ENCODE measurements at places on chromosomes 7 and 10.

DNA sequence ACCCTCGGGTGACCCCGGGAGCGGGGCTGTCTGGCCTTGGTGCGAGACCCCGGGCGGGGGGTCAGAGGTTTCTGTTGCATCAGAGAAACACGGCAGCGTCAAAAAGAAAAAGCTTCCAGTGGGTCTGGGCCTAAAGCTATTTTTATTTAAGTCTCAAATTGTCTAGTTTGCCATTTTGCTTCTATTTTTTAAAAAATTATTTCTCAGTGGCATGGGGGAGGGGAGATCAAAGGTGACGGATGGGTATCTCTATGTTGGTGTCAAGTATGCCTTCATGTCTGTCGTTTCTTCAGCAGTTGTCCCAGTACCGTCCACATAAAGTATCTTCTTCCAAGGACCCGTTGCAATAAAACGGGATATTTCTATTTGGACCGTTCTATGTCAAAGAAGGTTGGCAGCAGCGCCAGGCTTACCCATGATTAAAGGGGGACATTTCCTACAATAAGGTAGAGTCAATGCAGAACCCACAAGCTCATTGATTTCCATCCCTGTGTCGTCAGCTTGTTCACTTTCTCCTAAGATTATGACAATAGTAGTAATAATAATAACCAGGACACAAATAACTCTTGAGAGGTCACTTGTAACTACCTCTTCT lies 26.0 kb upstream of the VAX1 start:
- DNase-seq, result no peak

DNA sequence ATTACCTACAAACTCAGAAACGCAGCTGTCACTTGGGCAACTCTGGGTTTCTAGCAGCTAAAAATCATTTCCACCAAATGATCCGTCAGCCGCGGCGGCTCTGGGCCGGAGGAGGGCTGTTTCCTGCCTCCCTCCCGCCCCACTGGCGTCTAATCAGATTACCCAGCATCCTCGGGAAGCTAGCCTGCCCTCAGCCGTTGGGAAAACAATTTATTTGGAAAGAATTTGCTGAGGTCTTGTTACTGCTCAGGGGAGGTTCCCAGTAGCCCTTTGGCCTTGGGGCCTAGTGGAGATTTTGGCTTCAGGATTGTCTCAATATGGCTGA lies 65.0 kb upstream of the ADGRA1 start:
- DNase-seq, result no peak

DNA sequence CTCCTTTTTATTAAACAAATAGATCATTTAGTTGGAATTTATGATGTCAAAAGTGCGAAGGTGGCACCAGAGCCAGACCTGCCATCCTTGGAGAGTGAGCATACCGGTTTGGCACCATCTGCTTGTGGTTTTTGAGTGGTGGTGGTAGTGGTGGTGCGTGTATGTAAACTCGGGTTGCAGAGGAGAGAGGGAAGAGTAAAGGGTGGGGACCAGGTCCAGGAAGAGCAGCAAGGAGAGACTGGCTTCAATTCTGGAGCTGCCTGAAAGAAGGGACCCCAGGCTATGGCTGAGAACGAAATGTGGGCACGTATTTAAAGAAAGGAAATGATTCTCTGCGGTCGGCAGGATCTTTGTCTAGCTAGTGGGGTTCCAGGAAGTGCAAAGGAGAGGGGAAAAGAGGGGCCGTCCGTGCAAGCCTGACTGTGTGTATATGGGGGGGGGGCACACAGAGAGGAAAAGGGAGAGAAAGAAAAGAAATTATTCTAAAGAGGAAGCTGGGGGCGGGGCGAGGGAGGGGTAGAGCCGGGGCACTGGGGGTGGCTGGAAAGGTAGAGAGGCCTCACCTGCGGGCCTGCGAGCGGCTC lies 448 bp upstream of the GOLGA7B start:
- DNase-seq, result no peak

- no peak for DNase-seq
Observed at GRCh38 chr7:155935005-155935557, 122.8 kb upstream of the SHH start.

DNA sequence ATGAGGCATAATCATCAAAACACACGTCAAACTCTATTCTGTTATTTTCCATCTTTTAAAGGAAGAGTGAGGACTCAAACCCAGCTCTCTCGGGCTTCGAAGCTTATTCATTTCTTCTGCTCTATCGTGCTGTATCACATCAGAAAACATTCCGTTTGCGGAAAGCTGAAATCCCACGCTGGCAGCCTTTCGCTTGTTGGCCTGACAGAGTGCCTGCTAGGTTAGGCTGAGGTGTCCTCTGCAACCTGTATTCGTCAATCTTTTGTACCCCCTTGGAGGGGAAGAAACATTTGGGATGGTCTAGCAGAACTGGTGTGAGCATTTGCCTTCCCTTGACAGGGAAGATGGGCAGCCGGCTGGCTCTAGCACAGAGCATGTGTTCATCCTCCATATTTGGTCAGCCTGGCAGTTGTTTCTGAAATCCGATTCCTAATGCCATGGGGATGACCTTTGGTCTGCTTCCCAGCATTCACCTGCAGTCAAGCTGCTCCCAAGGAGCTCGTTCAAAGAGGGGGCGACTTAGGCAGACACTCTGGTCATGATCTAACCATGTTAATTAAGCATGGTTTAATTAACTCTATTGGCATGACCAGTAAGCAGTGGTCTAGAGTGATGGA lies 55.2 kb downstream of the TACC2 start:
- DNase-seq, result no peak

GRCh38 chr7:22127835-22128527 lies 182.3 kb upstream of the CDCA7L start:
- DNase-seq, result no peak

GRCh38 chr7:112202816-112203215 lies 3.4 kb downstream of the DOCK4 start:
- no peak for DNase-seq

GRCh38 chr10:72659694-72660093 lies 32.2 kb upstream of the MCU start:
- no peak for DNase-seq

GRCh38 chr7:28722684-28723083 lies 235.4 kb downstream of the TRIL start:
- no peak for DNase-seq

GRCh38 chr7:70756789-70757188 lies 375.2 kb upstream of the GALNT17 start:
- DNase-seq, result no peak

DNA sequence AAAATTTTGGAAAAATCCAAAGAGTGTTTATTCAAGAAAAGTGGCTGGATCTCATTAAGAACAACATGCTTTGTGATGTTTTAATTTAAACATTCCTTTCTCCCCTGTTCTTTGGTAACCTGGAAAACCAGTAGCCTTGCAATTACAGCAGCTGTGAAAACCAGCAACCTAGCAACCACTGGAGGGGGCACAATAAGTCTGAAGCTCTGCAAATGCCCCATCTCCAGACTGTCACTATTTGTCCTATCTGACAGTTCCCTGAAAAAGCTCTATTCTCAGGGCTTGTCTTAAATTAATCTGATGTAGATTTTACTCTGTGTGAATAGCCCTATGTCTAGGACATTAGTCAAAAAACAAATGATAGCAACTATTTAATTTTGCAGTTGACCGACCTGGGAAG lies 137.6 kb upstream of the THSD7A start:
- DNase-seq, result no peak

DNA sequence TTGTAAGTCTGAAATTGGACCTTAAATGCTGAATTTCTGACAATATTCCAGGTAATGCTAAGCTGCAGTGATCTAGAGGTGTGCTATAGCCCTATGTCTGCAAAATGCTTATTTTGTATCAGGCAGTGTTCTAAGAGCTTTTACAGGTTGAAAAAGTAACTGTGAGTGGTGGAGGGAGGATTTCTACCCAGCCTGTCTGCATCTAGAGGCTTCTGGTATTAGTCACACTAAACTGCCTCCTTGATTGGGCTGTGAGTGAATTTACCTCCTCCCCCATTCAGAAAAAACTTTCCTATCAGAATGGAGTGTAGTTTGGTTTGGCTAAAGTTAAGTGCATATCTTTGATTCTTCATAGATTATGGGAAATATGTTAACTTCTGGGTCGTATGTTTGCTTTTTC lies 56.8 kb downstream of the BBS9 start:
- DNase-seq, result no peak

DNA sequence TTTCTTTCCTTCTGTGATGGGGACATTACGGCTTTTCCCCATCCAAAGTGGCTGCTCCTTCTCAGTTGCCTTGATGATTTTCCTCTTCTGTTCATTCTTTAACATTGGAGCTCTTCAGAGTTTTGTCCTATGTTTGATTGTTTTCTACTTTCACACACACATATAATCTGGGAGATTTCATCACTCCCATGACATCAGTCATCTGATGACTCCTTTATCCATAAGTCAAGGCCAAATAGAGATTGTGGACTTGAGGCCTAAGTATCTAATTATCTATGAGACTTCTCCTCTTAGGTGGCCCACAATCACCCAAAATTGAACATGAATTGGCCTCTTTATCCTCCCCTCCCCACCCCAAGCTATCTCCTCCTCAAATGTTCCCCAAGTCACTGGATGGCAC lies 5.3 kb upstream of the COL1A2 start:
- DNase-seq, result no peak

GRCh38 chr7:111801277-111801676 lies 239.0 kb upstream of the IMMP2L start:
- no peak for DNase-seq

- no peak for DNase-seq
Observed at GRCh38 chr7:104956753-104957450, 57.1 kb upstream of the KMT2E start.

GRCh38 chr7:100509231-100509630 lies 25.5 kb downstream of the NYAP1 start:
- no peak for DNase-seq

- DNase-seq, result no peak
Observed at GRCh38 chr10:79327090-79327457, 20.2 kb upstream of the PPIF start.

- no peak for DNase-seq
Observed at GRCh38 chr7:151754142-151754590, 122.7 kb downstream of the PRKAG2 start.

- no peak for DNase-seq
Observed at GRCh38 chr10:6721480-6721879, 141.4 kb upstream of the PRKCQ start.

DNA sequence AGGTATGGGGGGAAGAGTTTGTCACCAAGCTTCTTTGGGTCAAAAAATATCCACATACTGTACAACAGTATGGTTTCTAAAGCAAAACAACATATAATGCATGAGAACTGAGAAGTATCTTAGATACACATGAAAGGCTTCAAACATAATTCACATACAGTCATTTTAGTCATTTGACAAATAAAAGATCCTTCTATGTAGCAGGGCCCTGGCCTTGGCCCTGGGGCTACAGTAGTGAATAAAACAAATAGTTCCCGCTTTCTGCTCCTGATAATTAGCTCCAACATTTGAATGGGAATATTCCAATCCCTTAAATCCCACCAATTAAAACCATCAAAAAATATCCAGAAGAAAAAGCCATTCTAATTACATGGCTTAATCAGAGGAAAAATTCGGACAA lies 51.3 kb downstream of the MALSU1 start:
- DNase-seq, result no peak

- no peak for DNase-seq
Observed at GRCh38 chr7:110522761-110523200, 568.1 kb upstream of the LRRN3 start.

DNA sequence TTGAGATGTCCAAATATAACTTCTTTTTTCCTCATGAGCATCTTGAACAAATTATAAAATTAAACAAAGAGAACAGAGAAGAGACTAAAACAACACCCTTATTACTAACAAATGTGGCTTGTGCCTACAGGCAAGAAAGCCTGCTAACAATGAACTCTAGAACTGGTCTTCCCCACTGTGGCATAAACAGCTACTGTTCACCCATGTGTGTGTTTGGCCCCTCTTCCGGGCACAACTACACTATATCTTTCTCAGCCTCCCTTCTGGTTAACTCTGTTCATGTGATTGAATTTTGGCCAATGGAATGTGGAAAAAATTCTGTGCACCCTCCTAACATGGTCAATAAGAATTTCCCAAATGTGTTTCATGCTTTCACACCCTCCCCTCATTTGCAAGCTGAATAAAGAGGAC lies 117.0 kb downstream of the KBTBD2 start:
- DNase-seq, result no peak

GRCh38 chr10:101095004-101095403 lies 33.2 kb downstream of the KAZALD1 start:
- DNase-seq, result no peak

DNA sequence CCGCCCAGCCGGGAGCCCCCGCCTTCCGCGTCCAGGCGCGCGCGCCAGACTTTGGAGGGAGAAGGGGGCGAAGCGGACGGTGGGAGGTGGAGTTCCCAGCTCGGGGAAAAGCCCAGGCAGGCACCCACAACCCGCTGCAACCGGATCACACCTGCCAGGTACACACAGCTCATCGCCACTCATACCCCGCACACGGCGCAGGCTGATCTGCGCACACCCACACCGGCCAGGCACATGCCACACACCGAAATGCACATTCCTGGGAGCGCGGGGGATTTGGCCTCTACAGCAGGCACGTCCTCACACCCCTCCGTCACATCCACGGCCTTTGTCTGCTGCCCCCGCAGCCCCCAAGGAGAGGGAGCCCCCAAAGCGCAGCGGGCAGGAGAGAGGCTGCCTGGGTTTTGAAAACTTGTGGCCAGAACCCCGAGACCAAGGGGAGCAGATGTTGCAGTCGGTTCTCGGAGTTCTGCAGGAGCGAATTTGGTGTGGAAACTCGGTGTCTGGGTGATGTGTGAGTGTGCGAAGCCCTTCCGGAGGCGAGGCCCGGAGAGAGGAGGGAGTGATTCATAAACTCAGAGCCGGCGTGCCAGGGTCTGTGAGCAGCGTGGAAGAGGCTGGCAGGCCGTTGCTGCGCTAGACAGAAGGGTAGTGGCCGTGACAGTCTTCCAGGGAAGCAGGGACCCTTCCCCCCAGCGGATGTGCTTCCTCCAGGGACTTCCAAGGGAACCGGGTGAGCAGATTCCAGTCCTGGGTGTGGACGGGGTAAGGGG lies 734 bp downstream of the CHST3 start:
- DNase-seq, result no peak

DNA sequence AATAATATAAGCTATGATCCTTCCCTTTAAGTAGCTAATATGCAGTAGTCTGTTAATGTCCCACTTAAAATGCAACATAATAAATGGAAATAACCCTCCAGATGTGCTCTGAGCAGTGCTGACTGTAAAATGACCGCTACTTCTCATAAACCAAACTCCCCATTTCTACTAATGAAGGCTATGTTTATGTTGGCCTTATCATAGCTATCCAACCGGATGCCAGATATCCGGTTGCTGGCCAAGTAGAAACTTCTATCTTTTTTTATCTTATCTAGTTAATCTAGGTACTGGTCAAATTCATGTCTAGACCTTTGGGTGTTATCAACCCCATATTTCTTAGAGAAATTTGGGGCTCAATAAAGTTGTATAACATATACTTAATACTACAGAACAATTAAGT lies 56.6 kb downstream of the CHRM2 start:
- no peak for DNase-seq

Data from activated T-helper 1 cell treated with anti-CD3 and anti-CD28 coated beads, Interleukin-2, amount 50 U/mL, for 16 hours (primary cell).